Activated T-helper 1 cell treated with anti-CD3 and anti-CD28 coated beads, Interleukin-12 subunit alpha, Interleukin-12 subunit beta, Interleukin-2, Interleukin-4 antibody, amounts not matched to agents 30 ng/mL and 10 ng/mL and 1 ng/mL, durations not matched to agents 14 hours and 24 hours and 36 hours (primary cell): ENCODE measurements at places on chromosomes 1 and 21. TPM values are rescaled to one million over a fixed set of nuclear protein-coding genes. Genes with fewer than 3 reads are reported as not detected.

- peak; percentile 37 for DNase-seq
These were observed 6.2 kb upstream of the ANKRD35 start for GRCh38 chr1:145891587-145892485.

DNA sequence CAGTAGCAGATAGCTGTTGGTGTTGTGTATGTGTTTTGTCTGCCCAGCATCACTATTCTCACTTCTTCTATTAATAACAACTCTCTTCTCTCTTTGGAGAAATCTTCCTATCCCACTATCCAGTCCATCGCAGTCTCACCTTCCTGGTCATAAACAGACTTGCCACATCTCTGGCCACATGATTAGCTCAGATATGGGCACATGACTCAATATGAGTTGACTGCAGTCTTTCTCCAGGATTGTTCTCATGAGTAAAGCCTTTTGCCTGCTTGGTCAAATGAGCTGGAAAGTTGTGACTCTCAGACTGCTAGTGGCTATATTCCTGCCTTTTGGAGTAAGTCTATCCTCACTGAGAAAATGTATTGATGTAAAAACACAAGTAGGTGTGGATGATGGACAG is 32.9 kb upstream of the TADA1 start:
- DNase-seq: no peak

DNA sequence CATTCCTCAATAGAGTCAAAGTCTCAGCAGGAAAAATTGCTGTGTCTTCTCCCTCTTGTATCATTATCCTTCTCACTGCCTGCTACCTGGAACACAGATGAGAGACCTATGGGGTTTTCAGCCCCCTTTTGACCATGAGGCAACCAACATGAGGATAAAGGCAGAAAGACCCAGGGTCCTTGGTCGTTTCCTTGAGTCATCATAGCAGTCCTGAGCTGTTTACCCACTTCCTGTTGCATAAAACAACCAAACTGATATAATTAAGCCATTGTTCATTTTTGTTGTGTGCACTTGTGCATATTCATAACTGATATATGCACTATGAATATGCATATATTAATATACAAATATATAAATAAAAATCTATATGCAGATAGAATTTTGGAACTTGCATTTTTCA is 188.3 kb upstream of the MAP1LC3C start:
- DNase-seq: no peak

DNA sequence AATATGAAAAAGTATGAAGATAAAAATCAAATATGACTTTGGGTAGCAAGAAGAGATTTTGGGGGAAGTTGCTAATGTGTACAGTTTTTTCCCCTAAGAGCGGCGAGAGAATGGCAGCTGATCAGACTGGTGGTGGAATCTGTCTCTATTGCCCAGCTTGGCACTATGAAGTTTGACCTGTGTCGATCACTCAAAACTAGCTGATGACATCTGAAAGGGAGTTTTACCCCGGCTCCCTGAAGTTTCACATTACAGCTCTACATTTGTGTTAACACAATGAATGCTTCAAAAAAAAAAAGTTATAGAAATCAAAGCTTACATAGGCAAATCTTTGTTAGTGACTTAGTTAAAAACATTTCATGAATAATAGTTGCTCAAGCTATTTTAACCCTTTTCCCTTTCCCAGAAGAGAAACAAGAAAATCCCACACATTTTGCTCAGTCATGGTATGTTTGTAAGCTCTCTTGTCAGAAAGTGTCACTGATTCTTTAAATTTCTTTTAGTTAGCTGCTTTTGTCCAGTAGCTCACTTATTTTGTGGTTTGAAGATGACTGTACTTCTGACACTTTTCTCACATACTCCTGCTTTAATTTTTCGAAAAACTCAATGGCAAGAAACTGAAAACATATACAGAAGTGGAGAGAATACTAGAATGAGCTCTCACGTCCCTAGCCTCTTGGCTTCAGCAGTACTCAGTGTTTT is 41.3 kb downstream of the DYRK1A start:
- no peak for DNase-seq

DNA sequence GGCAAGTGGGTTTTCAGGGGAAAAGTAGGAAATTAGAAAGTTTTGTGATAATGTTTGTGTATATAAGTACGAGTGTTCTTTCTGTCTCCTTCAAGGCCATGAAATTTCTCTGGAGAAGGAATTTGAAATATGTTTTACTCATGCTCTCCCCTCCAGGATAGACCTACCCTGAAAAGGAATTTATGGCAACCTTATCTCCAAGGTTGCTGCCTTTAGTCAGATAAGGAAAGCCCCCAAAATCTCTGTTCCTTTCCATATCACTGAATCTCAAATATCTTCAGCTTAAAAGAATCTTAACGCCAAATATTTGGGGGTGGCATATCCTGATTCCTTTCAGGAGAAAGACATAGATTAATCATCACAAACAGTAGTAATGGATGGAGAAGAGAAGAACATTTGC is 499 bp upstream of the C4BPB start:
- DNase-seq: no peak

KLHDC7A gene
- total RNA-seq: not detected in 2 replicates

GRCh38 chr1:55057270-55057955 is 18.1 kb downstream of the PCSK9 start:
- no peak for DNase-seq

- DNase-seq: no peak
These were observed 115.7 kb downstream of the SLC5A9 start for GRCh38 chr1:48338257-48338656.

DNA sequence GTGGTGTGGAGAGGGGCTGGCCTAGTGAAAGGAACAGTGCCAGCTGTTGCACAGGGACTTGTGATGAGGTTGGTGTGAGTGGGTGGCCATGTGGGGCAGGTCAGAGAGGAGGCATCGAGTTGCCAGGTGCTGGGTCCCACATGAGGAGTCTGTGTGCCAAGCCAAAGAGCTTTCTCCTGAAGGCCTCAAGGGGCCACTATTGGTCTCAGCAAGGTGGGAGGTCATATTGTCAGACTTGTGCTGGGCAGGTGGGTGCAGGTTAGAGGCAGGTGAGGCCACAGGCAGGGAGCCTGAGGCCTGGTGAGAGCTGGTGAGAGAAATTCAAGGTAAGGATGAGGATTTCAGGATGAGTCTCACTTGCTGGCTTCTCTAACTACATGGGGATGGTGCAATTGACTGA is 256.8 kb downstream of the DISC1 start:
- no peak for DNase-seq

TAS1R3 gene
- total RNA-seq: 0.22 and 0.34 TPM in 2 replicates

GRCh38 chr1:172742599-172743500 is 83.9 kb downstream of the FASLG start:
- no peak for DNase-seq

- DNase-seq: no peak
These were observed 7.4 kb downstream of the KYAT3 start for GRCh38 chr1:88985032-88985431.

MTHFR gene
- total RNA-seq: 18.1 and 21.4 TPM in 2 replicates

DNA sequence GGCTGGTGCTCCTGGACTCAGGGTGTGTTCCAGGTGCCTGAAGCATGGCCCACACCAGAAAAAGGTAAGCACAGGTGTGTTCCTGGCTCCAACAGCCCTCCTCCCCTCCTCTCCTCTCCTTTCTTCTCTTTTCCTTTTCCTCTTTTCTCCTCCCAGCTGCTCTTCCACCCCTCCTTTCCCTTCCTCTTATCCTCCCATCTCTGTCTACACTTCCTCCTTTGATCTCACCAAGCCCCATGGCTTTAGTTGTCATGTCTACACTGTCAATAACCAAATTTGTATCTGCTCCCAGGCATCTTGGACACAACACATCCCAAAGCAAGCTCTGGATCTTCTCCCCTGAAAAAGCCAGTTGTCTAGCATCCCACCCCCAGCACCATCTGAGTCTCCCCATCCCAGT is 56.7 kb upstream of the LAPTM5 start:
- no peak for DNase-seq

DNA sequence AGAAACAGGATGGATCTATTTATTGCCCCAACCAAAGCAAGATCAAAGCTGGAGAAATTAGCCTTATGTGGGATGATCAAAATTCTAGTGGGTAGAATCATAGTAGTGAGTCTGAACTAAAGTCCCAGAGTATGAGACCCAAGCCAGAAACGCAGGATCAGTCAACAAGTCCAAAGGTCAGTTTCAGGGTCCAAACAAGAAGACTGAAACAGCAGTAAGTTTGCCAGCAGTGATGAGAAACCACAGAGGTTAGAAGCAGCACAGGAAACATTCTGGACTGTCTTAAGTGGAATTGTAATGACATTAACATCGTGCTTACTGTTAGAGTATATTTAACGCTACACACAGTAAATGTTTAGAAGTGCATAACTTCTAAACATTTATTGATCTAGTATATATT is 251.0 kb downstream of the LRRIQ3 start:
- DNase-seq: no peak

SAMD13 gene
- total RNA-seq: 0.34 and 0.60 TPM in 2 replicates

FYB2 gene
- not detected in 2 replicates for total RNA-seq

CCDC24 gene
- total RNA-seq: 2.7 TPM in 2 replicates

DNA sequence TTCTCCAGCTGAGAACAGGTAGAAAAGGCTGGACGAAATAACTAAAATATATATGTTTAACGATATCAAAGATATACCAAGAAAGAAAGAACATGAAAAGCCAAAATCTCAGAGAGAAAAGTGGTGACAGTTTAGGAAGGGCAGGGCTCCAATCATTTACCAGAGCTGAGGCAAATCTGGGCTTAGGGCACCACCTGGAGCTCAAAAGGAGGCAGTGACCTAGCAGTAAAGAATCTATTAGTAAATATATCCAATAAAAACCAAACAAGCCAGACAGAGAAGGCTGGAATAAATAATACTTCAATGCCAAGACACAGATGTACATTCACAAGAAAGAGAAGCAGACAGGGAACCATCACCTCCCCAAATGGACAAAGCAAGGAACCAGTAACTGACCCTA is 43.5 kb downstream of the CHIA start:
- peak; percentile 32 for DNase-seq

DNA sequence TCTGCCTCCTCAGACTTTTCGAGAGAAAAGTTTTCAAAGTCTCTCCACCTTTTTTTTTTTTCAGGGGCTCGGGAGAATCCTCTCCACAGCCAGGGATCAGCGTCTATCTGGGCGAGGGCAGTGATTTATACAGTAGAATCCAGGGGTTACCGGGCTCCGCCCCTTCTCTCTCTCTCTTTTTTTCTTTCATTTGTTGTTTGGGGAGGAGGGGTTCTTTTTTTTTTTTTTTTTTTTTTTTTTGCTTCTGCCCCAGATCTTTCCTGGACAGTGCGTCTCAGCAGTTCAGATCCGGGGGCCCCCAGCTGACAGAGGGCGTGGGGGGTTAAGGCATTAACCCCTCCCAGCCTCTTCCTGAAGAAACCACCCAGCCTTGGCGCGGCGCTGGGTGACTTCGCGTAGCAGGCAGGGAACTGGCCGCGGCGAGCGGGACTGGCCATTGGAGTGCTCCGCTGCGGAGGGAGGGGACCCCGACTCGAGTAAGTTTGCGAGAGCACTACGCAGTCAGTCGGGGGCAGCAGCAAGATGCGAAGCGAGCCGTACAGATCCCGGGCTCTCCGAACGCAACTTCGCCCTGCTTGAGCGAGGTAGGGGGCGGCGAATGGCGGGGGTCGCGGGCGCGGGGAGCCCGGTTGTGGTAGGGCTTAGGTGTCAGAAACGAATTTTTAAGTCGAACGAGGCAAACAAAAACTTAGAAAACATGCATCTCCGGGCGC is at the start of gene S1PR1:
Gene S1PR1, plus strand, starts transcription at position 504 of the 713 bp plus-strand sequence. CDS start 1,966 bp downstream, outside the sequence.
- DNase-seq: peak; percentile 68

DNA sequence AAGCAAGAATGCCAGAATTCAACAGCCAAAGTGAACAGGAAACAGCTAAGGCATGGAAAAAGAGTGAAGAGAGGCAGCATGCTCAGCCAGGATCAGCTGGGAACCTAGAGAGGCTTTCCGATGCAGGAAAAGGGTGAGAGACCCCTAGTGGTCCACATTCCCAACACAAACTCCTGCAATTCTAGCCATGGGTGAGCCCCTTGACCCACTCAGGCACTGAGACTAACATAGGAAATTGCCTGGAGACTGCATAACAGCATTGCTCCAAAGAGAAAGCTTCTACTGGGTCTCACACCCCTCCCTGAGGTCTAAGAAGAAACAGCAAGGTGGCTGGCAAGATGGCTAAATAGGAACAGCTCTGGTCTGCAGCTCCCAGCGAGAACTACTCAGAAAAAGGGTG is 123.2 kb downstream of the LHX8 start:
- DNase-seq: no peak

CZIB gene
- total RNA-seq: 43.6 and 45.2 TPM in 2 replicates

S100B gene
- total RNA-seq: not detected in 2 replicates
